ENCODE measurements at places on chromosomes 2 and 18.

DNA sequence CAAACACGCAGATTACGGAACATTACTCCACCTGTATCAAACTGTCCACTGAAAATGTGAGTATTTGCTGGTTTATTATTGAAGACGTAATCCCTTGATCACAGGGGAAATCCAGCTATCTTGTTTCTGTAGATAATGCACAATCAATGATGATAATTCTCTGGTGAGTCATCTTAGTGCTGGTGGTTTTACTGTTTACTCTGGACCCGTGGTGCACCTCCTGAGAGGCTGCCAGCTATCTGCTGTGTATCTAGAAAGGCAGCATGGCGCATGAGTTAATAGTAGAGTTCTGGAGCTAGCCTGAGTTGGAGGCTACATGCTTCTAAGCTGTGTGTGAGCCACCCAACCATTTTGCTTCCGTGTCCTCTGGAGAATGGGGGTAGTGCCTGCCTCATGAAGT lies 6.5 kb downstream of the NCAPH start:
- peak; percentile 62 for DNase-seq

DNA sequence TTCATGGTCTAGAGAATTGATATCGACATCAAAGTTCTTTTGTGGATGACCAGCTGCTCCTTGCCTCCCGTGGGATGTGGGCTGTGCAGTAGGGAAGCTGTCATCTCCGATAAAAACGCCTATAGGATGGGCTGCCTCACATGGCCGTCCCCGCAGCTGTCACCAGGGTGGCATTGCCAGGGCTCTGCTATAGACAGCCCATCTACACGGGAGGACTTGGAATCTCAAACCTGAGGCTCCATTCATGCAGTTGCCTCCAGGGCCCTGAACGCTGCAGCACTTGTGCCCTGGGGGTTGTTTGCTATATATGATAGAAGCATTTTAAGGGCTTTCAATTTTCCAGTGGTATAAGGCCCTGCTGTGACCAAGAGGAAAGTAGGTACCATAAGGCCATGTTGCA lies 183.1 kb downstream of the MYCN start:
- no peak for DNase-seq

GRCh38 chr2:38739524-38739923 lies 11.6 kb downstream of the SRSF7 start:
- DNase-seq = no peak

DNA sequence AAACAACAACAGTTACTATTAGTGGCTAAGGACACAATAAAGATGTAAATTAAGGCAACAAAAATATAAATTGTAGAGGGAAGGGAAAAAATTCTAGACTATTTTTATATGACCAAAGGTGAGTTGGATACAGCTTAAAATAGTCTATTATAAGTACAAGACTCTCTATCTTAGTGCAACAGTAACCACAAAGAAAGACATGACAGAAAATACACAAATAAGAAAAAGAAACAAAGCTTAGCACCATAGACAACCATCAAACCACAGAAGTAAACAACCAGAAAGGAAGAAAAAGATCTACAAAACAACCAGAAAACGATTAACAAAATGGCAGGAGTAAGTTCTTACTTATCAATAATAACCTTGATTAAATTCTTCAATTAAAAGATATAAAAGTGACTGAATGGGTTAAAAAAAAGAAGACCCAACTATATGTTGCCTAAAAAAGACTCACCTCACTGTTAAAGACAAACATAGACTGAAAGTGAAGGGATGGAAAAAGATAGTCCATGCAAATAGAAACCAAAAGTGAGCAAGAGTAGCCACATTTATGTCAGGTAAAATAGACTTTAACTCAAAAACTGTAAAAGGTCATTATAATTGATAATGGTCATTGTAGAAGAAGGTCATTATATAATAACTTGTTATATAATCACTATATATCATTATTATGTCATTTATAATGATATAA lies 62.5 kb downstream of the USP40 start:
- DNase-seq = no peak

- peak; percentile 61 for DNase-seq
Measured at GRCh38 chr2:241216211-241216761, 27.8 kb downstream of the ANO7 start.

DNA sequence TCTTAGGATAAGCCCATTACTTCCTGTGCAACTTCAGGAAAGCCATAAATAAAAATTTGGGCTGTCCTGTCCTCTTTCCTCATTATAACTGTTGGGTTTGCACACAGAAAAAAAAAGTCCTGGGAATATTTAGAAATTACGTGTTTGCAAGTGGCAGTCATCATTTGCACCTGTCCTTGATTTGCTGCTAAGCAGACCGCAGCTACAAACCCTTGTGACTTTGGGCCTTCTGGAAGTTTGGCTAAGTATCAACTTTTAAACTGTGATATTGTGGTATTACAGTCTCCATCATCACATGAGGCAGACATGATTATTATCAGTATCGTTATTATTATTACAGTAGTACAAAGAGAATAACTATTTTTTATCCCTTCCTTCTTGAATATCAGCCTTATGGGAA lies 260.7 kb upstream of the SESTD1 start:
- DNase-seq = no peak

GRCh38 chr2:186533717-186534116 lies 47.7 kb downstream of the ZC3H15 start:
- no peak for DNase-seq

GRCh38 chr2:68436270-68436669 lies 30.8 kb downstream of the FBXO48 start:
- DNase-seq = peak; percentile 34

DNA sequence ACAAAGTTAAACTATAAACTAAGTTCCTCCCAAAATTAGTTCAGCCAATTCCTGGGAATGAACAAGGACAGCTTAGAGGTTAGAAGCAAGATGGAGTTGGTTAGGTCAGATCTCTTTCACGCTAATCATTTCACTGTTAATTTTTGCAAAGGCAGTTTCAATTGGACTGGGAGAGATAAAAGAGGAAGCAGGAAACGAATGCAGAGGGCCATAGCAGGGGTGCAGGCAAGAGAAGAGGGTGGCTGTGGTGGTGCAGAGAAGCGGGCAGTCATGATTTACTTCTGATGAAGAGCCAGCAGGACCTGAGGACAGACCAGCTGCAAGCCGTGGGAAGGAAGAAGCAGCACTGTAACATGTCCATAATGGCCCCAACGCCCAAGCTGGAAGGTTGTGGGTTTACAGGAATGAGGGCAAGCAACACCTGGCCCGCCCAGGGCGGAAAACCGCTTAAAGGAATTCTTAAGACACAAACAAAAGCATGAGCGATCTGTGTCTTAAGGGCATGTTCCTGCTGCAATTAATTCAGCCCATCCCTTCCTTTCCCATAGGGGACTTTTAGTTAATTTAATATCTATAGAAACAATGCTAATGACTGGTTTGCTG lies 4.1 kb upstream of the RMP24 start:
- DNase-seq = no peak

GRCh38 chr18:29892960-29893558 lies 1149.5 kb downstream of the DSC3 start:
- no peak for DNase-seq

- peak; percentile 38 for DNase-seq
Measured at GRCh38 chr2:181106789-181107627, 126.6 kb downstream of the UBE2E3 start.

DNA sequence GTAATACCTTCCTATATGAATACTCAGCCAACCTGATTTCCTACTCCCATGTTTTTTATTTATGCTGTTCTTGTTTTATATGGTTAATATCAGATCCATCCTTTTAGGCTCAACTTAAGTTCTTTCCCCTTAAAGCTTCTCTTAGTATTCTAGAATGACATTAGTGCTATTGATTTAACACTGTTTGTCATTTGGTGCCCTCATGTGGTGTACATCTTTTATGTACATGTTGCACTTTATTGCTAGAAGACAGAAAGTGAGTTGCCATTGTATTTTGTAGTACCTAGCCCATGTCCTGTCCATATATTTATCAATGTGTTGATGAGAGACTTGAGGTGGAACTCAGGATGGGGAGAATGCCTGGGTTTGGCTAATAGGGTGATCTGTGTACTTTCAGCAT lies 2.5 kb downstream of the HTRA2 start:
- peak; percentile 40 for DNase-seq

- no peak for DNase-seq
Measured at GRCh38 chr2:183014005-183014404, 24.3 kb downstream of the NCKAP1 start.

GRCh38 chr2:65129286-65129825 lies 550 bp downstream of the RAB1A start:
- peak; percentile 19 for DNase-seq

GRCh38 chr2:197137826-197138477 lies 172.6 kb downstream of the ANKRD44 start:
- no peak for DNase-seq

- no peak for DNase-seq
Measured at GRCh38 chr2:127646487-127647241, 711 bp downstream of the GPR17 start.

DNA sequence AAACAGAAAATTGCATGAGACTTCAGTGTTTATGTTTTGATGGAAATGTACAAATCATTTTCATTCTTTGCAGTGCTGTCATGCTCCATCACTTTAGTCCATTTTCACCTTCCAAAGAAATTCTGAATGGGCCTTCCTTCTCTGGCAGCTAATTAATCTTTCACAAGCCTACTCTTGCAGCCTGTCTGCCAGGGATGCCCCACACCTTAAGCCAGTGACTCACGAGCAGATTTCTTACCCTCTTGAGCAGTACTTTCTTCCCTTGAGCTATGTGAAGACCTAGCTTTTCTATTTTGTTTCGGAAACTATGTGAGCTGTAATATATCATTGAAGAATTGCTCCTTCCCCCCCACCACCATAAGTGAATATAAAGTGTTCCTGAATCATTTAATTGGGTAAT lies 404.3 kb upstream of the VWC2L start:
- DNase-seq = no peak

DNA sequence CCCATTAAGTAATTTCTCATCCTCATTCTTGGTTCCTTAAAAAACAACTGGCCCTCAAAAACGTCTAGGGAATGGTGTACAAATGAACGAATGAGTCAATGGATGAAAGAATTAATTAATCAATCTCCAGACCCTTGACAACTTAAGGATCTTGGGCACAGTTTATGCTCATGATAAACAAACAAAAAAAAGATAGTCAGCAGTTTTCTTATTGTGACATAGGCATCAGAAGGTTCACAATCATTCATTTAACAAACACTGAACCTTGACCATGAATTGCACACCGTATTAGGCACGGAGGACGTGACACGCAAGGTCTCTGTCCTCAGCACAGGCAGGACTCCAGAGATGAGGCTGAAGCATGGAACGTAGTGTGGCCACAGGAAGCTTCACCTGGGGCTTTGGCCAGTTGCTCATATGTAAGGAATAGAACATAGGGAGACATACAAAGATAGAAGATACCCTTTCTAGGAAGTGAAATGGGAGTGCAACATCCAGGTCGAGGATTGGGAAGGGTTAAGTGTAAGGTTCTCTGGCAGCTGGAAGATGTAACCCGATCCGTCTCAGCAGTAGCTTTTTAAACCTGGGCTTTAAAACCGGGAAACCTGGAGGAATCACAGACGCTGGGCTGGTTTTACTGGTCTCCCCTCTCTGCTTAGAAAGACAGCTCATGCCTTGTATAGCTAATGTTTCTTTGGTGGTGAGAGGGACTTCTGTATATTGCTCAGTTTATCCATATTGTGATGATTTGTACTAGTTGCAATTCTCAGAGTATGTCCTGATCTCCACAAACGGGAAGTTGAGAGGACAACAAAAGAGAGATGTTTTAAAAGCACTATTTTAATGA lies 8.9 kb upstream of the LTBP1 start:
- peak; percentile 12 for DNase-seq

- no peak for DNase-seq
Measured at GRCh38 chr2:48753228-48753627, 2.3 kb downstream of the LHCGR start.

DNA sequence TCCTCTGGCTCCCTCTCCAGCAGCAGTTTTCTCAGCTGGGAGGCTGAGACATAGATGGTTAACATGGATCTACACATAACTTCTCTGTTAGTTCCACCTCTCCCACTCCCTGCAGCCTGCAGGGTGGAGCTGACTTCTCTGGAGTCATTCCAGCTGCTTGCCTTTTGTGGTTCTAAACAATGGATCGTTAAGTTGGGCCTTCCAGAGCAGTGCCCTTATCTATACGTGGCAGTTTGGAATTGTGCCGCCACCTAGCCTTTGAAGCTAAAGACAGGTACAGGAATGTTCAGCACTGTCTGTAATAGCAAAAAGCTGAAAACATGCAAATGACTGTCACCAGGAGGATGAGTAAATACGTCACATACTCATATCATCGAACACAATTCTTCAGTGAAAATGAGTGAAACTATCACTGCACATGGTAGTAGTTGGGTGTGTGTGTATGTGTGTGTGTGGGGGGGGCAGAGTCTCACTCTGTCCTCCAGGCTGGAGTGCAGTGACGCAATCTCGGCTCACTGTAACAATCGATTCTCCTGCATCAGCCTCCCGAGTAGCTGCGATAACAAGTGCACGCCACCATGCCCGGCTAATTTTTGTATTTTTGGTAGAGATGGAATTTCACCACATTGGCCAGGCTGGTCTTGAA lies 50.3 kb downstream of the SH2D6 start:
- DNase-seq = no peak

DNA sequence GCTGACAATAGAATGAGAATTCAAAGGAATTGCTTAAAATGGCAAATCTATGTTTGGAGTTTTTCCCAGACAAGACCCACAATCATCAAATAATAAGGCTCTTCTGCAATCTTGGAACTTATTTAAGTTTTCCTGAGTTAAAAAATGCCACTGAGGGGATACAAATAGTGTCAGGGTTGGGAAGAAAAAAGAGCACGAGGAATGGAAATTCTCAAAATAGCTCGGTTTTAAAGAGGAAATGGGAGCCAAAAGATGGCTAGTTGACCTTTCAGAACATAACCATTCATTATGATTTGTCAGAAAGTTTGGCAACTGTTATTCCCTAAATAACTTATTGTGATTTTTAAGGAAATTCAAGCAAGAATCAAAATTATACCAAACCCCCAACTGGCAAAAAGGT lies 127.7 kb downstream of the RAPGEF4 start:
- DNase-seq = no peak

- DNase-seq = peak; percentile 68
Measured at GRCh38 chr2:25251422-25252273, 83.3 kb upstream of the POMC start.

- DNase-seq = no peak
Measured at GRCh38 chr2:240598311-240598911, 11.9 kb downstream of the CAPN10 start.

DNA sequence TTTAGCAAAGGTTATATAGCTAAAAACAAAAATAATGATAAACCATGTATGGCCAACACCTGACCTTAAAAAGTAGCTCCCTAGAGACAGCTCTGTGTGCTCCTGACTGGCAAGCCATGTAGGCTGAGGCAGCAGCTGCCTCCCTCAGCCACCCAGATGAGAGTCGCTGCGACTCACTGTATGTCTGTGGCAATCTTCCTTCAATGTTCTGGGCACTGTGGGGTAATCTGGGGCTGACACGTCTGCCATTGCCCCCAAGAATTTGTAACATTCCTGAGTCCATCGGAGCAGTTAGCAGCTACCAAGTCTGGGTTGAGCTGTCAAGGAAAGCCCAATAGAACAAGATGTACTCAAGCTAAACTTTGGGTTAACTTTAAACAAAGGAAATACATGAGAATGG lies 106.4 kb upstream of the DAPL1 start:
- peak; percentile 11 for DNase-seq

GRCh38 chr2:203782262-203782976 lies 76.0 kb downstream of the CD28 start:
- DNase-seq = peak; percentile 76

Data from hepatic stellate cell (primary cell).